ENCODE measurements at places on chromosomes 6 and 20.

DNA sequence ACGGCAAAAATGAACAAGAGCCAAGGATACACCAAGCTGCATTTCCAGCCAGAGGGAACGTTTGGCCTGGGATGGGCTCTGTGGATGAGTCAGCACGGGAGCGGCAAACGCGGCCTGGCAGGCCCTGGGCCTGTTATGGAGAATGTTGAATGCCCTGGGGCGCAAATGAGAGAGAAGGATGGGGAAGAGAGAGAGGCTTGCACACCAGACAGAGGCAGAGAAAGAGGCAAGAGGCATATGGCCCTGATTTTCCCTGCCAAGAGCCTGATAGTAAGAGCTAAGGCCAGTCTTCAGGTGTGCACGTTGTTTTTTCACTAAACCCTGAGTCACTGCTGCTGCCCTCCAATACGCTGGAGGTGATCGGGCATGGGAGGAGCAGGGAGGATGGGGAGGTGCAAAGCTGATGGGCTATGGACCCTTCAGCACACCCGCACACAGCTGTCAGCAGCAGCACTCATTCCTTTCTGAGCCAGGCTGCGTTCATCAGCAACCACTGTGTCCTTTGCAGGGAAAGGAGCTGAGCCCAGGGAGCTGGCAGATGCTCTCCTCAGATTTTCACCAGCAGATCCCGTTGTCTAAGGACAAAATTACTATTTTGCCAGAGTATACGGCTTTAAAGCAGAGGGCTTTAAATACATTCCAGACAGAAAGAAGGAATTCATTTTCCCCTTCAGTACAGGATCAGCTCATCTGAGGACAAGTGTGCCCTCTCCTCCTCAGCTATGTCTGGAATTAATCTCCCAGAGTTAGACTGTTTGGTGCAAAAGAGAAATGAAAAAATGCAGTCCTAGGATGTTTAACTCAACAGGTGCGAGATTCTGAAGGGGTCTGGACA lies 61.7 kb upstream of the SLC22A23 start:
- no peak for DNase-seq

- DNase-seq = no peak
Observed at GRCh38 chr20:25399037-25399430, 8.4 kb upstream of the ABHD12 start.

DNA sequence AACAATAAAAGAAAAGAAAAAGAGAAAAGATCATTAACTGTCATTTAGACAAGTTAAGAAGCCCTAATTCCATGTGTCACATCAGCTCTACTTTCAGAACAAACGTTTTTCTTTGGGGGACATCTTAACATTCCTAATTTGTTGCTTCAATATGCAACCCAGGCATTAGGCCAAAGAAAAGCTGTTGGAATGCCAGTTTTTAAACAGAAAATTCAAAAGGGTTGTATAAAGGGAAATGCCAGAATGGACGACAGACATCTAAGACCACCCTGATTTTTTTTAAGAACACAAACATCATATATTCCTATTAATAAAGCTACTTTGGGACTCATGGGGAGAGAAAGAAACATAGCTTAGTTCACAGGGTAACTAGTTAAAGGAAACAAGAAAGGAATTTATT lies 315.0 kb downstream of the GMDS start:
- DNase-seq = no peak

DNA sequence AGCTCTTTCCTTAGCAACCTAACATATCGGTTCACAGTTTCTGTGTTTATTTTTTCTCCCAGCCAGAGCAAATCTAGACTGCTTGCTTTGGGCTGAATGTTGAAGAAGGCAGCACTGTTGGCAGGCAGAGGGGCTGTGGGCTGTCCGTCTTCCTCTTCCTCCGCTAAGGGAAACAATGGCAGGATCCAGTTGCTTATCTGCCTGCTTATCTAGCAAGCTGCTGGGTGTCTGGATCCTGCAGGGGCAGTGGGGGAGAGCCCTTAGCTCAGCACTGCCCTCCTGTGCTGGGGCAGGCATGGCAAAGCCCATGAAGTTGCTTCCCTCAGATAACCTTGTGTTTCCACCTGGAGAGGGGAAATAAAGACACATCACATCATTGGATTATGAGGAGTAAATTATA lies 92.7 kb upstream of the CD93 start:
- no peak for DNase-seq

GRCh38 chr6:2037237-2037926 lies 208.0 kb downstream of the GMDS start:
- no peak for DNase-seq

DNA sequence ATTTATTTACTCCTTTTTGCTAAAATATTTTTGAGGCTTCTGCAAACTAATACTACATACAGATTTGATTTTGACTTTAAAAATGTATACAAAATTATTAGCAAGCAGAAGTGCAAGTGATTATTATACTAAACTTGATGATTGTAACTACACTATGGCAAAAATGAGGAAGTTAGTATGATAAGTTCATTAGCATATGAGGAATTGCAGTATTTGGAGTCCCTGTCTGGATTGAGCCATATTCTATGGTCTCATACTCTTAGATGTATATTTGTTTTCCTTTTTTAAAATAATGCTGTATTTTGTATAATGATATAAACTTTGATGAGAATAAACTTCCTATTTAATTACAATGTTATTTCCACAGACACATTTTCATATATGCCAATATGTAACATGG lies 13.9 kb downstream of the CRISP3 start:
- no peak for DNase-seq

GRCh38 chr20:10842116-10842515 lies 168.3 kb upstream of the JAG1 start:
- DNase-seq = no peak

- DNase-seq = no peak
Observed at GRCh38 chr6:3260296-3260695, 1.5 kb downstream of the PSMG4 start.

- no peak for DNase-seq
Observed at GRCh38 chr6:133590814-133591213, 298.1 kb upstream of the TCF21 start.

GRCh38 chr6:106163966-106164877 lies 78.1 kb downstream of the PRDM1 start:
- DNase-seq = no peak

- DNase-seq = no peak
Observed at GRCh38 chr20:33415948-33416347, 14.6 kb upstream of the CDK5RAP1 start.

GRCh38 chr6:30000156-30000791 lies 57.9 kb downstream of the HLA-A start:
- DNase-seq = no peak

DNA sequence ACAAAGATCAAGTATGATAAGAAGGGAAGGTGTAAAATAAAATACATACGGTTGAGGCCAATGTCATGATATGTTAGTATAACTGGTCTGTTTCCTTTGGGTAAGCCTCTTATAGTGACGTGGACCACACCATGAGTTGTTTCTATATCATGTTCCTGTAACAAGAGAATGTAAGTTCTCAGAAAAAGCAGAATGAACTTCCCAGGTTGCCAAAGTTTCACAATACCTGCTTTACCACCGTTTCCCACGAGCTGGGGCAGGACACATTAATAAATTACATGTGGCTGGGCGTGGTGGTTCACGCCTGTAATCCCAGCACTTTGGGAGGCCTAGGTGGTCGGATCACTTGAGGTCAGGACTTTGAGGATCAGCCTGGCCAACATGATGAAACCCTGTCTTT lies 42.6 kb upstream of the SLA2 start:
- DNase-seq = no peak

GRCh38 chr20:32523613-32524213 lies 61.4 kb downstream of the NOL4L start:
- no peak for DNase-seq

- no peak for DNase-seq
Observed at GRCh38 chr6:31478186-31478950, 19.6 kb upstream of the MICB start.

GRCh38 chr20:44228465-44229258 lies 18.1 kb upstream of the OSER1 start:
- no peak for DNase-seq

- DNase-seq = no peak
Observed at GRCh38 chr6:431504-431903, 40.0 kb downstream of the IRF4 start.

- DNase-seq = no peak
Observed at GRCh38 chr20:25061103-25061799, 3.3 kb upstream of the ACSS1 start.

DNA sequence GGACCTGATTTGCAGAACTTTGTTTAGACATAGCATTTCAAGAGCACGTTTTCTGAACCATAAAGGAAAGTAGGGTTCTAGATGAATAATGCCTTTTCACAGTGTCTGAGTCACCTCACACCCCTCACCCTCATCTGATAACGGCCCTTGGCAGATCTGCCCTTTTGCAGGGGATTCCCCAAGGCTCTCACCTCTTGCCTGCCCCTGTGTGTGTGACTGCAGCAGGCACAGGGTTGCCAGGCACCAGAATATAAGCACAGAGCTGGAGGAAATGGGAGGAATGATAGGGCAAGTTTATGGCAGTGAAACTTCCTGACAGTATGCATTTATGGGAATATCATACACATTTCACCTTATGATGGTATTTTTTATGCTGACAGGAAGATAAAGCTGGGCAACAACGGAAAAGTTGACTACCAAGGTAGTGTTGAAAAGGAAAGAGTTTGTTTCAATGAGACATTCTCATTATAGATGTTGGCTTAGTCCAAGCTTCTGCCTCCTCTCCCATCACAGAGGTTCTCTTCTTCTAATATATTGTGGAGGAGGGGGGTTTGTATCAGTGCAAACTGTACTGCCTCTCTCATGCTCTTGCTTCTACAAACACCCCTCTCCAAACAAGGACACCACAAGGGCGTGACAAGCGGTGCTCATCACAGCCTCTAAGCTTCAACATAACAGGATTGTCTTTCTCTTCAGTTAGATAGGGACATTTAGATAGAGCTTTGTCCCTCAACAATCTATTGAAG lies 101.5 kb upstream of the BACH2 start:
- DNase-seq = no peak

- DNase-seq = no peak
Observed at GRCh38 chr6:90703336-90703735, 116.5 kb upstream of the MAP3K7 start.
